Right renal cortex interstitium (tissue), 3 donors: ENCODE measurements at places on chromosomes 6 and 20. TPM values are rescaled to one million over a fixed set of nuclear protein-coding genes. Genes with fewer than 3 reads are reported as not detected.

Gene C6orf52
- 4.0 TPM for polyA plus RNA-seq

Gene HUS1B
- not detected for polyA plus RNA-seq

Gene APCDD1L
- polyA plus RNA-seq: 13.8 TPM

Gene ACTL10
- 0.29 TPM for polyA plus RNA-seq

Gene BPIFB2
- not detected for polyA plus RNA-seq

Gene CLVS2
- polyA plus RNA-seq: 0.16 TPM

Gene CDS2
- polyA plus RNA-seq: 42.5 TPM

DNA sequence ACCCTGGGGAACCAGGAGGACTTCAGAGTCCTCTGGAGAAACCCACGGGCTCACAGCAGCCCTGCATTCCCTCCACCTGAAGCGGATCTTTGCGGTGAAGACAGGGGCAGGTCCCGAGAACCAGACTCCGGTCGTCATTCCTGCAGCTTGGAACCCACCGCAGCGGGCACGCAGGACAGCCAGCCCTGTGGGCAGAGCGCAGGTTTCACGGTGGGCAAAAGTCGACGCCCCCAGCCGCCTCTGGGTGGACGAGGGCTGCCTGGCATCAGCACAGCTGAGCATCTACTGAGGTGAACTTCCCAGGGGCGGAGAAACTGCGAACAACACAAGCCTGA, 118.3 kb downstream of the PSMB1 start:
- DNase-seq: no peak

GRCh38 chr6:151808371-151809241, 1.1 kb downstream of the ESR1 start:
- DNase-seq: no peak

DNA sequence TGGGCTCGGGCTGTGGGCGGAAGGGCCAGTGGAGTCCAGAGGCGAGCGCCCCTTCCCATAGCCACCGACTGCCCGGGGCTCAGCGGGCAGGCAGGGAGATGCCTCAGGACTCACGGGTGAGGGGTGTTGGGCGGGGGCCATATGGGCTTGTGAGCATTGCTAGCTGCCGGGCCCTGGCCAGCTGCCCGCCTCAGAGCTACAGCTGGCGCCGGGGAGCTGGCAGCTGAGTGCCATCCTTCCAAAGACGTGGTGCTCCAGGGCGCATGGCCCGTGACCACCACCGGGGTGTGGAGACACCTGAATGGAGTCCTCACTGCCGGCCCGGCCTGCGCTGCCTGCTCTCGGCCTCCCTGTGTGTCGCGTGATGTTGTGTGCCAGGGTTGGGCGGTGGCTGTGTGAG, 10.6 kb upstream of the RBBP8NL start:
- no peak for DNase-seq

DNA sequence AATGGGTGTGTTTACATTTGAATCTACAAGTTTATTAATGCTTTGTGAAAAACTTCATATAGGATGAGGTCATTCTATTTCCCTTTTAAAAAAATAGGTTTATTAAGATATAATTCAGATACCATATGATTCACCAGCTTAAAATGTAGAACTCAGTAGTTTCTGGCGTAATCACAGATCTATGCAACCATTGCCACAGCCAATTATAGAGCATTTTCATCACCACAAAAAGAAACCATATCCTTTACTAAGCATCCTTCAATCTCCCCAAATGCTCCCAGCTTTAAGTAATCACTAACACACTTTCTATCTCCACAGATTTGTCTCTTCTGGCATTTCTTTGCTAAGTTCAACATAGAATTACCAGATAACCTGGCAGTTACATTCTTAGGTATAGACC, 137.2 kb downstream of the PTPRT start:
- DNase-seq: no peak

DNA sequence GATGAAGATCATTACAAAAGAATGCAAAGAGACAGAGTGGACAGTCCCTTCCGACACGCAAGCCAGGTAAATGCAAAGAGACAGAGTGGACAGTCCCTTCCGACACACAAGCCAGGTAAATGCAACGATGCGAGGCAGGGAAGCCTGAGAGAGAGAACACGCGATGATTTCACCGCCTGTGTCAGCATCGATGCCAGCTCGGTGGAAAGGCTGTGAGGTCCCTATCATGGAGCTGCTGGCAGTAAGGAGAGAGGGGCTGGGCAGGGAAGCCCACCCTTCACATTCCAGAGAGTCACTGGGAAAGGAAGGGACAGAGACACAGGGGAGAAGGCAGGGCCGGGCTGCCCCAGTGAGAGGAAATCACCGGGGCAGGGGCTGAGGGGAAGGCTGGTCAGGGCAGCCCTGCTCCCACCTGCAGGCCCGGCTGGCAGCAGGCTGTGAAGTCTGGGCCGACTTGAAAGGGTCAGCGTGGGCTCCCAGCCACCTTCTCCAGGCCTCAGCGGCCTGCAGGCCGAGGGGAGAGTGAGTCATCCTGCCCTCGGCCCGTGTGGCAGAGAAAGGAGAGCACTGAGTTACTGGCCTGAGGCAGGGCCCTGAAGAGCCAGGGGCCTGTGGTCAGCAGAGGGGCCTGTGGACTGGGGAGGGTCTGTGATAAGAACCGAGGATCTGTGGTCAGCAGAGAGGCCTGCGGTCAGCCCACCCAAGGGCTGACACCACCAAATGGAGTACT, 80.4 kb downstream of the DACT2 start:
- no peak for DNase-seq

GRCh38 chr6:25754535-25754934, at the start of gene SLC17A4:
TSS of gene SLC17A4 (plus strand) at chr6:25754742. CDS start at chr6:25761963, 7,221 bp downstream.
- no peak for DNase-seq

- no peak for DNase-seq
Observed at GRCh38 chr6:148954934-148955333, 208.1 kb downstream of the UST start.

GRCh38 chr6:96899019-96899418, 1.3 kb upstream of the NDUFAF4 start:
- no peak for DNase-seq

GRCh38 chr6:75113446-75113845, 92.4 kb downstream of the COL12A1 start:
- DNase-seq: no peak

GRCh38 chr6:116059713-116060571, 749 bp downstream of the FRK start:
- DNase-seq: no peak

GRCh38 chr6:128516514-128516898, 3.9 kb downstream of the PTPRK start:
- DNase-seq: no peak

GRCh38 chr6:20686142-20686541, 151.9 kb downstream of the CDKAL1 start:
- no peak for DNase-seq

GRCh38 chr6:77433888-77434287, 29.4 kb downstream of the HTR1B start:
- DNase-seq: no peak
